Vagina (tissue), 2 donors: ENCODE measurements at places on chromosomes 13 and 19. TPM values are rescaled to one million over a fixed set of nuclear protein-coding genes. Genes with fewer than 3 reads are reported as not detected.

The SRRM5 gene
- total RNA-seq, result 0.98 TPM

The CBY2 gene
- total RNA-seq, result not detected

The ELSPBP1 gene
- total RNA-seq, result not detected

GRCh38 chr13:50843257-50844083, at the start of gene DLEU7:
Gene DLEU7 (minus strand): TSS chr13:50843692. CDS start chr13:50843646, 46 bp downstream.
- H3K36me3 ChIP-seq, result no peaks in the 10 kb centered on the region
- no peaks in the 10 kb centered on the region for H3K27me3 ChIP-seq
- H3K27ac ChIP-seq, result no peak within 1 kb of the TSS
- DNase-seq, result no peak
- peaks cover 12% of the 10 kb centered on the region for H3K4me1 ChIP-seq

DNA sequence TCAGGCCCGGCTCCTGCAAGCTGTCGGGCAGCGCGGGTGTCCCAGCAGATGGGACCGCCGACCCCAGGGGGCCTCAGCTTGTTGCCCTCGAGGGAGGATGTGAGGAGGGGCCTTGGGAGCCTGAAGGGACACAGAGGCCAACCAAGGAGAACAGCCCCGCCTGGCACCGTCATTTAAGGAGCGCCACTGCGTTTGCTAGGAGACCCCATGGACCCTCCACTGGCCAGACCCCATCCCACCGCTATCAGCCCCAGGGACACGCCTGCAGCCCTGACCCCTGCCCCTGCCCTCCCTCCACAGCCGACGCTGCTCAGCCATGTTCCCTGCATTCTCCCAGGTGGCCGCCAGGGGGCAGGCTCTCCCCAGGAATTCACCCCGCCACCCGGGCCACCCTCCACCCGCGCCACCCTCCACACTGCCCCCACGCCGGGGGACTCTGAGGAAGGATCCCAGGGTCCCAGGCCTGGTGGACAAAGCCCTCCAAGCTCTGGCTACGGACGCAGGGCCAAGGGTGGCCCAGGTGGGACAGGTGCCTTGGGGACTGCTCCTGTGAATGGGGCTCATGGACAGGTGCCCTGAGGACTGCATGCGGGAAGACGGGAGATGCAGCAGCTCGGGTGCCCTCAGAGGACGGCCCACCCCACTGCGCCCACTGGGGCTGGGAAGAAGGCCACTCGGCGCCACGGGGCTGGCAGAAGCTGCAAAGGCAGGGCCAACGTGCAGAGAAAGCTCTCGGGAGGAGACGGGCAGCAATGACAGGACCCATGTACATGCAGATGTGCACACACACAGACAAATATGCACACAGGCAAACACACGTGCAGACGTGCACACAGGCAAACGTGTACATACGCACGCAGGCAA, 34.4 kb downstream of the PIP5K1C start:
- no peaks in the 10 kb centered on the region for H3K27me3 ChIP-seq
- H3K27ac ChIP-seq, result peak overlapping the region; percentile 49
- no peak for DNase-seq
- H3K4me1 ChIP-seq, result peaks cover 50% of the 10 kb centered on the region
- no peaks in the 10 kb centered on the region for H3K36me3 ChIP-seq

- no peak for DNase-seq
- no peaks in the 10 kb centered on the region for H3K27me3 ChIP-seq
- peak overlapping the region; percentile 25 for H3K27ac ChIP-seq
These were observed 676 bp upstream of the POLRMT start for GRCh38 chr19:633786-634639.

DNA sequence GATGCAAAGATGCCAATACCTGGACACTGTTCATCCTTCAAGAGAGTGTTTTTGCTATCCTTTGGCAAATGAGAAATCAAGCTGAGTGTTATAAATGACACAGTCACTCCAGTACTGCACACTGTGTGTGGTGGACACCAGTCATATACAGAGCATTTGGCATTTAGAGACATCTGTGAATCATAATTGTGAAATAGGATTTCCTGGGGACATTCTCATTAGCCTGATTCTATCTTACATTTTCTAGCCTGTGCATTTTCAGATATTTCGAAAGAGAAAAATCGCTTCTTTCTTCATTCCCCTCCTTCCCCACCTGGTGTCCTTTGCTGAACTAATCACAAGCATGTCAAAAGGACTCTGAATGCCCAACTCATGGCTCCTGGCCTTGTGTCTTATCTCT, 781.0 kb upstream of the ARGLU1 start:
- H3K36me3 ChIP-seq, result no peaks in the 10 kb centered on the region
- no peaks in the 10 kb centered on the region for H3K27me3 ChIP-seq
- no peaks in the 10 kb centered on the region for H3K4me1 ChIP-seq
- no peak for DNase-seq
- H3K27ac ChIP-seq, result no peak overlapping the region

- no peak for DNase-seq
- no peak overlapping the region for H3K4me3 ChIP-seq
- H3K27ac ChIP-seq, result no peak overlapping the region
- H3K27me3 ChIP-seq, result no peaks in the 10 kb centered on the region
- H3K4me1 ChIP-seq, result no peaks in the 10 kb centered on the region
These were observed 908.0 kb upstream of the ATXN8OS start for GRCh38 chr13:69199664-69200063.

DNA sequence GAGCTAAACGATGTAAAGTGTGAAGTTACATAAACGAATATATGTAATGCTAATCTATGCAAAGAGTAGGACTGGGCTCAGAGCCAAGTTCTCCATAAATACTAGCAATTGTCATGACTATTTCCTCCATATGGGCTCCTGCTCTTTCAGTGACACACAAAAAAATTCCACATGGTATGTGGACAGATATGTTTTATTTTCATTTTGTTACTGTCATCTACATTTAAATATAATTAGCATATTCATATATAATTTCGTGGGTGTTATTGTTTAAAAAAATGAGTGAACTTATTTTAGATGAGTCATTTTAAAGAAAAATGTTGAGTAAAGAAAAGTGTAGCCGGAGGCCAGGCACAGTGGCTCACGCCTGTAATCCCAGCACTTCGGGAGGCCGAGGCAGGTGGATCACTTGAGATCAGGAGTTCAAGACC, 5.0 kb upstream of the IGSF23 start:
- H3K27me3 ChIP-seq, result no peaks in the 10 kb centered on the region
- no peaks in the 10 kb centered on the region for H3K36me3 ChIP-seq
- H3K4me3 ChIP-seq, result no peak overlapping the region
- no peak overlapping the region for H3K27ac ChIP-seq

- H3K4me1 ChIP-seq, result peaks cover 40% of the 10 kb centered on the region
- no peaks in the 10 kb centered on the region for H3K27me3 ChIP-seq
- no peak overlapping the region for H3K27ac ChIP-seq
- no peak for DNase-seq
- no peaks in the 10 kb centered on the region for H3K36me3 ChIP-seq
These were observed 64.1 kb downstream of the CDADC1 start for GRCh38 chr13:49311816-49312215.

DNA sequence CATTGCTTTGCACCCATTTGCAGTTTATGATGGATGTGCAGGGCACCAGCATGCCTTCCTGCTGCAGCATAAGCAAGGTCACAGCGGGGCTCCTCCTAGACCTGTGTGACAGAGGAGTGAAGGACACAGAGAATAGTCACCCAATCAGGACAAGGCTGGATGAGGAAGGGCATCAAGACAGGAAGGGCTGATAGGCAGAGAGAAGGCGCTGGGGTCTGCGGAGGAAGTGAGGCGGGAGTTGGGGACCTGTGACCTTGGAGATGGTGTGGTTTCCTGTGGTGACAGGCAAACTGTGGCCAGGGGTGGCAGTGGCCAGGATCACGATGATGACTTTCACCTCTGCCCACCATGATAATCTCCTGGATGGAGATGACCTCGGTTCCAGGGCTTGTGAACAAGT, 16.4 kb upstream of the KCTD15 start:
- no peaks in the 10 kb centered on the region for H3K36me3 ChIP-seq
- peaks cover 4% of the 10 kb centered on the region for H3K4me1 ChIP-seq
- no peaks in the 10 kb centered on the region for H3K27me3 ChIP-seq
- H3K27ac ChIP-seq, result no peak overlapping the region
- no peak for DNase-seq
- H3K4me3 ChIP-seq, result no peak overlapping the region
